Skin of body (tissue), 3 donors: ENCODE measurements at places on chromosomes 7 and 10. TPM values are rescaled to one million over a fixed set of nuclear protein-coding genes. Genes with fewer than 3 reads are reported as not detected.
A peak's percentile ranks its signal among the peaks of the same experiment; 100 is the strongest.

GRCh38 chr7:104795616-104796398 is 218.2 kb upstream of the KMT2E start:
- DNase-seq, result no peak

DNA sequence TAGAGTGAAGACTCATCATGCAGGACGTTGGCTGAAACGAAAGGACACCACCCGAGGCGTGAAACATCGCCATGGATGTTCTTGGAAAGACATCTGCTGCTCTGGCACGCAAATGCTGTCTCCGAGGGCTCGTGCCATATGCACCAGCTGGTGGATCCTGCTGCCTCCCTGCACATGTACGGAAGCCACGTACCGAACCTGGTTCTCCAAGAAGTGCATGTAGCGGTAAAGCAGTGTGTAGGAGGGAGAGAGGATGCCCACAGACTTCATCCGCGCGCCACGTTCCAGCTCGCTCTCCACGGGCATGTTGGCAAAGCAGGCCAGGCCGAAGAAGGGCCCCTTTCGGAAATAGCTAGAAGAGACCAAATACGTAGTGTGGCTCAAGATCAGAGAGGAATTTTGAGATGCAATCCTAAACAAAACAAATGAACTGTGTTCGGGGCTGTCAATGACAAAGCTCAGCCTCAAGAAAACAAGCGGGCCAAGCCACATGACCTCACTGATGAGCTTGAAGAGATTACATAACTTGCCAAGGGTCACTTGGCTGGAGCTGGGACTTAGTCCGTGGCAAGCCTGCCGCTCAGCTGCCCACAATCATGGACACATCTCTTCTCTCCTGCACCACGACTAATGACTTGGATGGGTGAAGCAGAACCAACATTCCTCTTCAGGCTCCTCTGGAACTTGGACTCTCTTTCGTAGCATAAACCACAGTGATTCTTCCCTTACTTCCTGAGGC is 16.5 kb downstream of the DENND11 start:
- DNase-seq, result no peak

DNA sequence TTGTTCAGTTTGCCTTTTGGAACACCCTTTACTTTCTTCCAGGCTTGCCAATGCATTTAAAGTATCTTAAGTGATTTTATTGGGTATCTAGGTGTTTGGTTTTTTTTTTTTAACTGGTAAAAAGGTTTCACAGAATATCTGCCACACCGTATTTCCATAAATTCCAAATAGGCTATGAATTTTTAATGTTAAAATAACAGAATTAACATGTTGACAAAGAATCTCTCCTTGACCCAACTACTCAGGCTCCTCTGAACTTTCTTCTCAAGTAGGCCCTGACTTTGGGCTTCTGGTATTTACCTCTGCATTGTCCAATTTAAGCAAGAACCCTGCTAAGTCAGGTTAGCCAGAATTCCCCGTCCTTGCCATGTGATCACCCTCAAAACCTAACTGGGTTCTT is 61.2 kb upstream of the PLA2G12B start:
- DNase-seq, result no peak

- DNase-seq, result peak; percentile 100
These were observed at the start of the genes CDNF, HSPA14 and MSANTD7 for GRCh38 chr10:14837757-14838581. TSS of gene CDNF (minus strand) at chr10:14838037. CDS start at chr10:14837946, 91 bp downstream. TSS of gene HSPA14 (plus strand) at chr10:14838306. CDS start at chr10:14838403, 97 bp downstream. TSS of gene MSANTD7 (plus strand) at chr10:14838306. CDS start at chr10:14842285, 3,979 bp downstream.

DNA sequence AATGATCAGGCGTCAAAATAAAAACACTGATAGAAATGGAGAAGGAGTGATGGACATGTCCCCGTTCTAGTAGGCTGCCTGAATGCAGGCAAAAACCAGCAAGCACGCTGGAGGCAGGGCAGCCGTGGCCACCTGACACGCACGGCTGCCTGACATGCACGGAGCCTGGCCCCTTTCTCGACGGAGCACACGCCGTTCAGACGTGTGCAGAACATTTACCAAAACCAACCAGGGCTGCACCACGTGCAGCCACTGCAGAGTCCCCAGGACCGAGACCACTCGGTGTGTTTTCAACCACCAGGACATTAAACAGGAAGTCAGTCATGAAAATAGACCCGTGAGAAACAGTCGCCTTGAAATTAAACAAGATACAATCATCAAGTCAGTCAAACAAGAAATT is 61.9 kb upstream of the NKX6-2 start:
- DNase-seq, result no peak

GRCh38 chr10:132768346-132769248 is 17.4 kb downstream of the NKX6-2 start:
- DNase-seq, result no peak

DNA sequence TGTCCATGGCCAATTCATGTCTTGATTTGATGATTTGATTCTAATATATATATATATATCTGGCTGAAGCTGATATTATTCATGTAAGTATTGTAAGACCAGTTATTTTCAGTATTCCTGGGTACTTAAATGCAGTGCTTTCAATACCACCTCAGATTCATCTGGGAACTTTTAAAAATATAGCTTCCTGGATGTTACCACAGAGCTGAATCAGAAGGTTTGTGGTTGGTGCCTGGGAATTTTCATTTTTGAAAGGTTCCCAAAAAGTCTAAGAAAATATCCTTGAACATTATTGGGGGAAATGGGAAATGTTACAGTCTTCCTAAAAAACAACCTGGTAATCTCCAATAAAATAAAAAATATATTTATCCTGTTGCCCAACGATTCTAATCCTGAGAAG is 10.7 kb upstream of the PPP3CB start:
- no peak for DNase-seq

DNA sequence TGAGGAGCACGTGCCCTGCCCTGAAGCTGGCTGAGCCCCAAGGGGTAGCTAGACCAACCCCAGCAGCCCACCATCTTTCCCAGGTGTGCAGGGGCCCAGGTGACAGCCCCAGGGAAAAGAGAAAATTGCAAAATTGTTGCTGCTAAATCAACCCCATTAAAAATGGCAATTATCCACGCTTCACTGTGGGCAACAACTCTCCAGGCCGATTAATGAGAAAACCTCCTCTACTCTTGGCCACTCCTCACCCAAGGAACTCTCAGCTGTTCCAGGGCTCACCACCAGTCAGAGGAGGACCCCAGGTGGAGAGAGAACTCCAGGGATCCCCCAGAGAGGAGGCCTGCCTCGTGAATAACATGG is 516.1 kb upstream of the MGMT start:
- no peak for DNase-seq

DNA sequence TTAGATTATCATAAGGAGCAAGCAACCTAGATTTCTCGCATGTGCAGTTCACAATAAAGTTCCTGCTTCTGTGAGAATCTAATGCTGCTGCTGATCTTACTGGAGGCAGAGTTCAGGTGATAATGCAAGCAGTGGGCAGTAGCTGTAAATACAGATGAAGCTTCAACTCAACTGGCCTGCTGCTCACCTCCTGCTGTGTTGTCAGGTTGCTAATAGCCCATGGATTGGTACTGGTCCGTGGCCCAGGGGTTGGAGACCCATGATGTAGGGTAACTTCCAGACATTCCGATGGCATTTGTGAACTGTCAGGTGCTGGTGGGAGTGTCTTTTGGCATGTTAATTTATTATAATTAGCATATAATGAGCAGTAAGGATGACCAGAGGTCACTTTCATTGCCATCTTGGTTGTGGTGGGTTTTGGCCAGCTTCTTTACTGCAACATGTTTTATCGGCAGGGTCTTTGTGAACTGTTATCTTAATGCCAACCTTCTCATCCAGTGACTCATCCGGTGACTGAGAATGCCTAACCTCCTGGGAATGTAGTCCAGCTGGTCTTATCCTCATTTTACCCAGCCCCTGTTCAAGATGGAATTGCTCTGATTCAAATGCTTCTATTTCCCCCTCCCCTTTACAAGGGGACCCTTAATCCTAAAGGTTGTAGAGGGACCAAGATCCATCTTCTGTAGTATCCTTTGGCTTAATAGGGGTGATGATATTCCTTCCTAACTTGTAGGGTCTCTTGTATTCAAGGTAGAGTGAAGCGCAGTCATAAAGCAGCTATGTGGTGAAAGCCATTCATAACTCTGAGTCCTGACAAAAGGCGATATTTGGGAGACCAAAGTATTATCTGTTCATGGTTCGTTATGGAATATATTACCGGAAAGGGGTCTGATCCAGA is 165.8 kb downstream of the CCSER2 start:
- no peak for DNase-seq

DNA sequence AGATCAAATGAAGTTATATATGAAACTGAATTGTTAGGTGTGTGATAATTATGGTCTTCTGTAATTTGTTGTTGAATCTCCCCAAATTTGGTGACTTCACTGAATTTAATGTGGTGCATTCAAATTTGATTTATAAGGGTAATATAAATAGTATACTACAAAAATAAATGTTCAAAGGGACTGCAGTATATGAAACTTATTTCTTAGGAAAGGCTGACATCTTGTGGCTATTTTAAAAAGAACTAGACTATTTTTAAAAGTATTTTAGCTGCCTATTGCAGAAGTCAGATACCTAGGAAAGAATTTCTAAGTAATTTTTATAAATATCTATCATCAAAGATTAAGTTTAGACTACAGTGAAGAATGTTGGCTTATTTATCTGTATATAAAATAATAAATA is 36.6 kb downstream of the ATRNL1 start:
- no peak for DNase-seq

GRCh38 chr7:116569737-116570136 is 44.9 kb downstream of the CAV1 start:
- DNase-seq, result peak; percentile 11

DNA sequence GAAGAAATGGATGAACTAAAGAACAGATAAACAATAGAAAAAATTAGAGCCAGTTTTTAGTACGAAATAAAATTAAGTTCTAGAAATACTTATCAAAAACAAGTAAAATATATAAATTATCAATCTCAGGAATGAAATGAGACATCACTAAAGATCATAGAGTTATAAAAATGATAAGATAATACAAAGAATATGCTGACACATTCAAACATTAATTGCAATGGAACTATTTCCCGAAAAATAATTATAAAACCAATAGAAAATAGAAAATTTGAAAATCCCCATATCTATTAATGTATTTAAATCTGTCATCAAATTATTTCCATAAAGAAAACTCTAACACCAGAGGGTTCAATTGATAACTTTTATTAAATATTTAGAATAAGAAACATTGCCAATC is 458.1 kb upstream of the MBL2 start:
- DNase-seq, result no peak

DNA sequence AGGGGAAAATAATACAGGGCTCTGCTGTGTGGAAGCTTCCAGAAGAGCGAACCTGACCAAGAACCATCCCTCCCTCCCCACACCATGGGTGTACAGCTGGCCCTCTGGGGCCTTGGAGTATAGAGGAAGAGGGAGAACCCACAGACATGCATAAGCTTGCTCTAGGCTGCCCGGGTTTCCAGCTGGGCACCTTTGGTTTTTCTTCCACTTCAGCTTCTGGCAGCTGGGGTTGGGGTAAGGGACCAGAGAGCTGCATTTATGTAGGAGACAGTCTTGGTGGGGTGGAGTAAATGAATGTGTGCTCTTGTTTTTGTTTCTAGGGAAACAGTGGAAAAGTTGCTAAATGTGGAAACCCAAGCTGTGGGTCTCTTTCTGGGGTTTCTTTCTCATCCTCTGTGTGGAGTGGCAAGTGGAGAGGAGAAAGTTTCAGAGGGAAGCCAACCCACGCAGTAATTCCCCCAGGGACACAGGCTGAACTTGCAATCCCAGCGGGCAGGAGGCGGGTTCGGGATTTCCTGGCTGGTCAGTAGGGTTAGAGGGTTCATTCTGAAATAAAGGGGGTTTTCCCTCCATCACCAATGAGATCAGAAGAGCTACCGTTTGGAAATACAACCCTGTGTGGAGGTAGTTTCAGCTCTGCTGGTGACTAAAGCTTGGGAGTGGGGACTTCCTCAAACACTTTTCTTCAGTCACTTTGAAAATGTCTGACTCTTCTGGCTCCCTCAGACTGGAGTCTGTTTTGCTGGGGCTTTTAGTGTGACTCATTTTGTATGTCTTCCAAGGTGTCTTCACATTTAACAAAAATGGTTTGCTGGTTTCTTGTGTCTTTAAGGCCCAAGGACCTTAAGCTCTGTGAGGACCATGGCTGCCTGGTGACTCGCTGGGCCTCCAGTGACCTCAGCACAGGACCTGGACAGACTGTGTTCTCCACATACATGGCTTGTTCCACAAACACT is 22.2 kb upstream of the SRGN start:
- no peak for DNase-seq

GRCh38 chr7:149547126-149547525 is 49.5 kb upstream of the ZNF746 start:
- DNase-seq, result no peak

CARD11 gene
- 0.59 TPM for total RNA-seq

POLR2J gene
- 12.4 TPM for total RNA-seq

SUN3 gene
- not detected for total RNA-seq

WEE2 gene
- 0.10 TPM for total RNA-seq

RPEL1 gene
- not detected for total RNA-seq

SPDYE6 gene
- not detected for total RNA-seq

ITPRIP gene
- 13.0 TPM for total RNA-seq
